Activated T-helper 9 cell treated with anti-CD3 and anti-CD28 coated beads, Interleukin-2, amount 50 U/mL, for 16 hours (primary cell): ENCODE measurements at places on chromosomes 3 and 15.
A peak's percentile ranks its signal among the peaks of the same experiment; 100 is the strongest.

GRCh38 chr3:40574661-40575060 is 49.9 kb downstream of the ZNF621 start:
- DNase-seq, result no peak

DNA sequence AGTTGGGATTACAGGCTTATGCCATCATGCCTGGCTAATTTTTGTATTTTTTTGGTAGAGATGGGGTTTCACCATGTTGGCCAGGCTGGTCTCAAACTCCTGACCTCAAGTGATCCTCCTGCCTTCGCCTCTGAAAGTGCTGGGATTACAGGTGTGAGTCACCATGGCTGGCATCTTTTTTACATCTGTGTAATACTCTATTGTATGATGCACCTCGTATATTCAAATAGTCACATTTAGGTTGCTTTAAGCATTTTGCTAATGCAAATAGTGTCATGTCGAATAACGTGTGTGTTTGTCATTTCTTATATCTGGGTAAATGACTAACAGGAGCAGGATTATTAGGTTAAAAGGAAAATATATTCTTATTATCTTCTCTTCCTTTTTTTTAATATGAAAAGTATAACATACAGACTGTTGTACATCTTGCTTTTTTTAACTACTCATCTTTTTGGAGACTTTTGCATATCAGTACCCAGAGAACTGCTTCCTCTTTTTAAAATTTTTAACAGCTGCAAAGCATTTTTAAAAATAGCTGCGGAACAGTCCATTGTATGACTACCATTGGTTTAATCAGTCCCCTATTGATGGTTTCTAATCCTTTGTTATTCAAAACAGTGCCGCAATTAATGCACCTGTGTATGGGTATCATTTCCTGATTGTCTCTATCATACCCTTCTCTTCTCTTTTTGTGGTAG is 13.4 kb downstream of the SCAMP5 start:
- no peak for DNase-seq

GRCh38 chr3:158753854-158754253 is 21.6 kb upstream of the RARRES1 start:
- DNase-seq, result no peak

DNA sequence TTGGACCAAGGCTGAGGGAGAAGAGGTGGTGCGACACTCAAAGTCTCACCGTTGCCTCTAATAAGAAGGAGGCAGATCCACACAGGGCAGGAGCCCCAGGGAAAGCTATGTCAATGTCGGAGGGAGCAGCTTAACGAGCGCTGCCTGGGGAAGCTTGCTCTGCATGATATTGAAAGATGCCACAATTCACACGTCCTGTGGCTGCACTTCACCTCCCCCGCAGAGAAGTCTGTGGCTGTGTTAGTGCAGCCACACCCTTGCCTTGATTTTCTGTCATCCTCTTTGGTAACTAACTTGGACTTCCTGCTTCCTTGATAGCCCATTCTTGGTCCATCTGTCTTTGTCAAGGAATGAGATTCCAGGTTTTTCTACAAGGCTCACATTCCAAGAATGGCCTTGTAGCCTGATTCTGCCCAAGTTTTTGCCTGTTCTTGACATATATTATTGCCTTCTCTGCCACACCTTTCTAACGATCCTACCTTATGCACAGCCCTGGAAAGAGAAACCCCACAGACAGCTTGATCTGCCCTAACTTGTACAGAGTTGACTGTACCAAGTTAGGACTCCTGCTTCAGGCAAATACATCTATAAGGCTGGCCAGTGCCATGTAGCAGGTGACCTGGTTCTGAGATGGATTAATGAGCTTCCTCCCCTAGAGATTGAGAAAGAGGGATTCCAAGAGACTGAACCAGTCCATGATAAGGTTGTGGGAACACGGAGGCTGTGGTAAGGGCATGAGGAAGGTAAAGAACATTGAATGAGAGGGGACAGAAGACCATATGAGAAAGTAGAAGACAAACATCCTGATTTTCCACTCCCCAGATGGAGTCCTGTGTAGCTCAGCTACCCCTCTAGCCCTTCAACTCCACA is 153.0 kb upstream of the WNT5A start:
- DNase-seq, result no peak

GRCh38 chr15:70906842-70907241 is 14.2 kb downstream of the LRRC49 start:
- DNase-seq, result no peak

DNA sequence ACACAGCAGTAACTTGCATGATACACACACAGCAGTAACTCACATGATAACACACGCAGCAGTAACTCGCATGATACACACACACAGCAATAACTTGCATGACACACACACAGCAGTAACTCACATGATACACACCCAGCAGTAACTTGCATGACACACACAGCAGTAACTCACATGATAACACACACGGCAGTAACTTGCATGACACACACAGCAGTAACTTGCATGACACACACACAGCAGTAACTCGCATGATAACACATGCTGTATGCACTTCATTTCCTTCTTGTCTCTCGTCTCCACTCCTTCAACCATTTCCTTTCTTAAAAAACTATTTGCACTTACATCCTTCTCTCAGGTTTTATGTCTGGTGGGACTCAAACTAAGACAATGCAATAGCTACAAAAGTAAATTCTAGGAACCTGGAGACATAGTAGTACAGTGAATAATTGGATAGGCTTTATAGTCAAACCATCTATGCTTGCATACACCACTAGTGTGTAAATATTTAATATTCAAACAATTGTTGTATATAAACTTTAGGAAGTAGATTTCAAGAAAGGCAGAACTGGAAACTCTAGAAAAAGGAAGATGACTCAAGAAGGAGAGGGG is 130.8 kb downstream of the UACA start:
- no peak for DNase-seq

- no peak for DNase-seq
These were observed 24.8 kb upstream of the RHO start for GRCh38 chr3:129503471-129504291.

- no peak for DNase-seq
These were observed at the start of gene CLDN11 for GRCh38 chr3:170418422-170419398. Gene CLDN11, plus strand, starts transcription at chr3:170418868. Its CDS starts 199 bp downstream, at chr3:170419067.

GRCh38 chr15:91983729-91984340 is 130.3 kb downstream of the SLCO3A1 start:
- DNase-seq, result no peak

GRCh38 chr15:38671675-38672254 is 107.2 kb upstream of the RASGRP1 start:
- DNase-seq, result peak; percentile 26

DNA sequence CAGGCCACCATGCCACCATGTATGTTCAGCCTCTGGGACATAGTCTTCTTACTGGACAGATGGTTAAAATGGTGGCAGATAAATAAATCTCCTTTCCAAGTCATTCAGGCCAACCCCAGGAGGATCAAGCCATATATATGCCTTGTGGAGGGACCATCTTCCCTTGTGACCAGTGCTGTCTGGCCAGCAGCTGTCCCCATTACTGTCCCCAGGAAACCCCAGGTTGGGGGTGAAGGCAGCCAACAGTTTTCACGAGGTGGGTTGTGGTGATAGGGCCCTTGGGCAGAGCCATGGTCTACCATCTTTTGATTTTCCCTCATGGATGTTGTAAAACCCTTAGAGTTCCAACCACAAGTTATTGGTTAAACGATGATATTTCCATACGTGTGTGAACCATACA is 48.7 kb upstream of the PCSK6 start:
- DNase-seq, result no peak

DNA sequence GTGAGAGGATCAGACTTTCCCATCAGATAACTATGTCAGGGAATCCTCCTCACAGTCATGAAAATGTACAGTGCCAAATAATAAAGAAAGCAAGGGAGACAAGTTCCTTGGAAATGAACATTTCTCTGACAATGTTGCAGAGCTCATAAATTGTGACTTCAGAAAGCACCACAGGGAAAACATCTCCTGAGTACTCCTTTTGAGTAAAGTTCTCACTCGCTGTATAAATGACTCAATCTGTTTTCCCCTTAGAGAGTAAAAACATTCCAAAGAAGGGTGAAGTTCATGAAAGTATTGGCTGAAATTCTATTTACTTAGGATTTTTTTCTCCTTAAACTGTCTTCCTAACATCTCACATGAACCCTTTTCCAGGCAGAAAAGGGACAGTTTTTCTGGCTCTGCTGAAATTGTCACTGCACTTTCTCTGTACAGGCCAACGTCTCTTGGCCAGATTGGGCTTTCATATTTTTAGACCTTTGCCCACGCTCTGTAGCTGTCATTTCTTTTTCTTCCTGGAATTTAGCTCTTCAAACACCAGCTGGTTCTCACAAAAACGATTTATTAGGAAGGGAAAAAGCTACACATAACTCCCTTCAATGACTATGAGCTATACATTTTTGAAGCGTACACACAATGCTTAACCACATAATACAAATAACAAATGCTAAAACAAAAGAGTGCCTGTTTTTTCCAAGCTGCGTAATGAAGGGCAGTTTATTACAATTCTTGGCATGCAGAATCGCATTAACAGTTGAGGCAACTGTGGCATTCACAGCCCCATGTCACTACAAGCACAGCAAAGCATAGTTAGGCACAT is 216.1 kb downstream of the ATP8B4 start:
- no peak for DNase-seq

GRCh38 chr15:101342056-101342455 is 47.0 kb upstream of the SNRPA1 start:
- no peak for DNase-seq

DNA sequence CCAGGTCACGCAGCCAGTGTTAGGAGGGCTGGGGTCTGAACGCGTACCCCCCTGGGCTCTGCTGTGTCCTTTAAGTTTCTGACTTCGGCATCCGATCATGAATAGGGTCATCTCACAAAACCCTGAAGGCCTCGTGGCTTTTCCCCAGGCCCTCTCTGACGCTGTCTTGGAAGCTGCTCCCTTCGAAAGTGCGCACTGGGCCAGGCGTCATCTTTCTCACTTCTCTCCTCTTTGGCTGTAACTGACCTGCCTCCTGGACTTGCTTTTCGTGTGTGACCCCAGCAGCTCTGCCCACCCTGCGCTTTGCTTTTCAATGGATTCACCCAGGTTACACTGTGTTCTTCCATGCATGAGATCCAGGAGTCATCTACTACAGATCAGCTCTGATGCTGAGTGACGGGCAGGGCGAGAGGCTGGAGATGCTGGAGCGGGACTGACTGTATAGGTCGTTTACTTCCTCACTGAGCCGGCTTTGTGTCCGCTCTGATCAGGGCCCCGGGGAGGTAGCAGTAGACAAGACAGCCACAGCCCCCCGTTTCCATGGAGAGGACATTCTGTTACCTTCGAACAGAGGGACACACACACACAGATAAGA is 45.0 kb upstream of the PCSK6 start:
- DNase-seq, result no peak

- no peak for DNase-seq
These were observed 96.2 kb upstream of the NR2F2 start for GRCh38 chr15:96234109-96234892.

DNA sequence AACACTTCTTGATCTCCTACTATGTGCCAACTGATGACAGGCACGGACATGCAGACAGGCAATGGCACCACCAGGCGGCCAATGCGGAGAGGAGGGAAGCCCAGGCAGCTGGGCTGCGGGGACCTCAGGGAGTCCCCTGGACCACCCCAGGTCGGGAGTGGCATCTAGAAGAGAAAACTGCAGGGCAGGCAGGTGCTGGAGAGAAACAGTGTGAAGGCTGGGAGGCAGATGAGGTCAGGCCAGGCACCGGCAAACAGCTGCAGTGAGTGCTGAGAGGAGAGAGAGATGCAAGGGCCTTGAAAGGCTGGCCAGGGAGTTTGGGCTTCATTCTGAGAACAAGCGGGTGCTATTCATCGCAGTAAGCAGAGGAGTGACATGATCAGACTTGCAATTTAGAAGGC is 29.1 kb downstream of the SLC6A1 start:
- DNase-seq, result no peak

DNA sequence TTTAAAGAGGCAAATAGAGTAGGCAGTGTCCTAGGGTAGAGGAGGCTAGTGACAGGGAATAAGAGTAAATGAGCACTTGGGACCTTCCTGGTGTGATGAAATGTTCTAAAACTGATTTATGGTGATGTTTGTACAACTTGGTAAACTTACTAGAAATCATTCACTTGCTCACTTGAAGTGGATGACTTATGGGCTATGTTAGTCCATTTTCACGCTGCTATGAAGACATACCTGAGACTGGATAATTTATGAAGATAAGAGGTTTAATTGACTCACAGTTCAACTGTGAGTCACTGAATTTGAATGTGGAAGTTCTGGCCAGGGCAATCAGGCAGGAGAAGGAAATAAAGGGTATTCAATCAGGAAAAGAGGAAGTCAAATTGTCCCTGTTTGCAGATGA is 31.7 kb upstream of the DHX36 start:
- DNase-seq, result no peak

DNA sequence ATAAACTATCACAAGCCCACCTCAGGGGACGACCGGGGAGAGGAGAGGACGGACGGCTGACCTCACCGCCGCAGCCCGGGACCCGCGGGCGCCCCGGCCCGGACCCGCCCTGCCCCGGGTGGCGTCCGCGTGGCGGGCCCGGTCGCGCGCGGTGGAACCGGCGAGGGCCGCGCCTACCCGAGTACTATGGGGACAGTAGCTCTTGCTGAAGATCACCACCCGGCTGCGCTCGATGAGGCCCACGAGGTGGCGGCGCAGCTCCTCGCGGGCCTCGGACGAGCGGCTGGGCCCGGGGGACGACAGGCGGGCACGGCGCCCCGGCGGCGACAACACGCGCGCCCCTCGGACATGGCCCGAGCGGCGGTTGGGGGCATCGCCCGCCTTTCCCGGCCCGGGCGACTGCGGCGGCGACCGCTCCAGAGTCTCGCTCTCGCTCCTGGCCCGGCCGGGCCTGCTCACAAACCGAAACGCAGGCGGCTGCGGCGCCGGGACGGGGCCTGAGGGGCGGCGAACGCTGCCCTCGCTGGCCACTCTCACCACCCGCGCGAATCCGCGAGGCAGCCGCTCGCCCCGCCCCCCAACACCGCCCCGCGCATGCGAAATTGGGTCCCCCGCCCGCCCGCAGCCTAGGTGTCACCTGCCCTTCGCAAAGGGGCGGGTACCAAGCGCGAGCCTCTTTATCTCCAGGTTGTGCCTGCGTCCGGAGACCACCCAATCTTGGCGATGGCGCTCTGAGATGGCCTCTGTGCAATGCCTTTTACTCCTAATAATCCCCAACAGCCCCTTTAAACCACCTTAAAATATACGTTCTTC is at the start of gene TXNRD3:
Gene TXNRD3, minus strand, starts transcription at position 554 of the 813 bp plus-strand sequence.
- DNase-seq, result peak; percentile 65

DNA sequence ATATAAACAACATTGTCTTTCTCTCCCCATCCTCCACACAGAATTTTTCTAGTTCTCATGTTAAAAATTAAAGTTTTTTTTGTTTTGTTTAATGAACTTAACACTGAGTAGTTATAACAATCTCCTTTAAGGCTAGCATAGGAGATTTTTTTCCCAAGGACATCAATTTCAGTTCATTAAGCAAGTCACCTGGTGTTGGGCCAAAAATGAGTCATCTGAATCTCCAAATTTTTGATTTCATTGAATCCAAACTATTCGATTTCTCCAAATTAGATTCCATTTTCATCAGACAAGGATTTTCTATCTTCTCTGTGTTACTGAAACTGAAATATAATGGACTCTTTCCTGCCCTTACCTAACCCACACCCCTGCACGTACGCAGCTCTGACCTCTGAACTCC is 631.4 kb upstream of the MDFIC2 start:
- DNase-seq, result no peak
